ENCODE measurements at places on chromosomes 3 and 15.

DNA sequence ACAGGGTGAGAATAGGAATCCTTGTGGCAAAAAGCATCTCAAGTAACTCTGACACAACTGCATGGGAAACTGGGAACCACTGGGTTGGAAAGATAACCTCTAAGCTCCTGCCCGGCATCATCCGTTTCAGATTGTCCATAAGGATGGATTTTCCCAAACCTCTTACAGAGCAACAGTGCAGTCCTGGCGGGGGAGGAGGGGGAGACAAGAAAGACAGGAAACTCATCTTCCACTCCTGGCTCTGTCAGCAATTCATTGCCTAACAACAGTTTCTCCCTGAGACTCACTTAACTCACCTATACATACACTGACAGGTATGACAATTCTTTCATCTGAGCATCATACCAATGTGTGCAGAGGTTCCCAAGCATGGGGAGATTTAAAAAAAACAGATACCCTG is 279.0 kb downstream of the RPLP1 start:
- no peak for DNase-seq

DNA sequence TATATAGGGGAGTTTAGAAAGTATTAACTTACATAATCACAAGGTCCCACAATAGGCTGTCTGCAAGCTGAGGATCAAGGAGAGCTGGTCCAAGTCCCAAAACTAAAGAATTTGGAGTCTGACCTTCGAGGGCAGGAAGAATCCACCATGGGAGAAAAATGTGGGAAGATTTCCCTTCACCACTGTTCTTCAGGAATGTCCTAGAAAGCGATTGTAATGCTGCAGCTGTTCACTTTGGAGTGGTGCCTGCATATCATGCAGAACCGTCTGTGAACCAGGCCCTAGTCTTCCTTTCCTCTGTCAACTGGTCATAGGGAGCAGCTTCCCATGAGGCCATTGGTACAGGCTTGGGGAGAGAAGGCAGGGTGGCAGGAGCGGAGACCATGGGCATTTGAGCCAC is 497.9 kb upstream of the ARPP21 start:
- no peak for DNase-seq

DNA sequence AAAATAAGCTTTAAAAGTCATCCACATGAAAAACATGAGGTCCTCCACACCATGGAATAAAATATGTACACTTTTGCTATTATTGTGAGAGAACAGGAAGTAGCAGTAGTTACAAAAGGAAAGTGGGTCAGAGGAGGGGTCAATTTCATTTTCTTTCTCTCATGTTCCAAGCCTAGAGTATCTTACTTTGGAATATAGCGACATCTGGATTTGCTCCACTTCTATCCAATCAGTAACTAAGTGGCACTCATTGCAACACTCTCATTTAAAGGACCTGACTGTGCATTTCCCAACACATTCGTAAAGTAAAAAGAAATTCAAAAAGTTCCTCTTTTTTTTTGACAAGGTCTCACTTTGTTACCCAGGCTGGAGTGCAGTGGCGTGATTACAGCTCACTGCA is 637.3 kb downstream of the TUSC7 start:
- DNase-seq: no peak

- DNase-seq: no peak
These were observed 192.2 kb upstream of the GADL1 start for GRCh38 chr3:31086698-31087097.

DNA sequence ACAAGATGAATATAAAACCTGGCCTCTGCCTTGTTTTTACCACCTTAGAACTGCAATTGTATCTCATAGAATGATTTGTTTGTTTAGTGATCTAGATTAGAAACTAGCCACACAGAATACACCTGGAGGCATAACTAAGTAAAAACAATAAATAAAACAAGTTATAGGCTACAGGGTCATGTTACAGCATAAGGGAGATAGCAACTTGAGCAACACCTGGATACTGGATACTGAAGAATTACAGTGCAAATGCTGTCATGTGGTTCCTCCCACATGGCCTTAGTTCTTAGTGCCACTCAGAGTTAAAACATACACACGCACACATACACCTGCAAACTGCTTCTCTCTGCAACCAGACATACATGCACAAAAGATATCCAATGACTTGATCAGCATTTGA is 563.4 kb upstream of the DPPA4 start:
- no peak for DNase-seq

- no peak for DNase-seq
These were observed 99.2 kb downstream of the CEMIP start for GRCh38 chr15:80878242-80878866.

- no peak for DNase-seq
These were observed 10.1 kb downstream of the CEMIP start for GRCh38 chr15:80789296-80789695.

DNA sequence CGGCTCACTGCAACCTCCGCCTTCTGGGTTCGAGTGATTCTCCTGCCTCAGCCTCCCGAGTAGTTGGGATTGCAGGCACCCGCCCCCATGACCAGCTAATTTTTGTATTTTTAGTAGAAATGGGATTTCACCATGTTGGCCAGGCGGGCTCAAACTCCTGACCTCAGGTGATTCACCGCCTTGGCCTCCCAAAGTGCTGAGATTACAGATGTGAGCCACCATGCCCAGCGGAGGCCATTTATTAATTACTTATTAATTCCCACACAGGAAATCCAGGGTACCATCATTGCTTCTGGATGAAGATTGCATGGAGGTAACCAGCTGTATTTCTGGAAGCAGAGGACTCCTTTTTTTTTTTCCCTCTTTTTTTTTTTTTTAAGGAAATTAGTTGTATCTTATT is 37.8 kb downstream of the MAP4 start:
- DNase-seq: no peak

DNA sequence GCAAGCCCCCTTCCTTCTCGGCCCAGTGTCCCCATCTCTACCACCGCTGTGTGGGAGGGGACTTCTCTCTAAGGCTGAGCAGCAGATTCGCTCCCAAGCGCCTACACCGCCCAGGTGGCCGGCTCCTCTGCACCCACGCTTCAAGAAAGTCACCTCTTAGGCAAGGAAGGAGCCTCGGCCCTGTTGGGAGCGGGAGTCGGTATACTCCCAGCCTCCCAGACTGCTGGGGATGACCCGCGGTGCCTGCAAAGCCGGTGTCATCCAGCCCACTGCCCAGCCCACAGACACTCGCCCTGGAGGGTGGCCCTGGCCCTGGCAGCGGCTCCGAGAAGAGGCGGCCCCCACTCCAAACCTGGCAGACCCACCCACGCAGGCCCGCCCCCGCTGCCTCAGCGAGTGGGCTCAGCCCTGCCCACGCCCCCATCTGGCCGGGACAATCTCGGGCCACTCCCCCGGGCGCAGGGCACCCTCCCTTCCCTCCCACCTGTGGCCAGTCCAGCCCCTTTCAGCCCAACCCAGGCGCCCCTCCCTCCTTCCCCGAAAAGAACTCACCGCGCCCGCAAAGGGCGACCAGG is 396 bp downstream of the CHRNB4 start:
- no peak for DNase-seq

DNA sequence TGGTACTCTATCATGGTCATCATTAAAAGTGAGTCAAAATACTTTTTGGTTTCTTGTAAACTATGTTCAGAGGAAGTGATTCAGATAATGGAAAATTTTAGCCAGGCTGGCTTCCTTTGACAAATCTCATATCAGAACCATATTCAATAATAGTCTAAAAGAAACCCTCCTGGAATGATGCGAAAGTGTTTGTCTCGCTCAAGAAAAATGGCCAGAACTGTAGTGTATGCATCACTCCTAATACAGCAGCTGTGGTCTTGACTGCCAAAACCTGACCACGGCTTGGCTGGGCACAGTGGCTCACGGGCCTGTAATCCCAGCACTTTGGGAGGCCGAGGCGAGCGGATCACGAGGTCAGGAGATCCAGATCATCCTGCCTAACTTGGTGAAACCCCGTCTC is 35.6 kb upstream of the KCNMB2 start:
- DNase-seq: no peak

DNA sequence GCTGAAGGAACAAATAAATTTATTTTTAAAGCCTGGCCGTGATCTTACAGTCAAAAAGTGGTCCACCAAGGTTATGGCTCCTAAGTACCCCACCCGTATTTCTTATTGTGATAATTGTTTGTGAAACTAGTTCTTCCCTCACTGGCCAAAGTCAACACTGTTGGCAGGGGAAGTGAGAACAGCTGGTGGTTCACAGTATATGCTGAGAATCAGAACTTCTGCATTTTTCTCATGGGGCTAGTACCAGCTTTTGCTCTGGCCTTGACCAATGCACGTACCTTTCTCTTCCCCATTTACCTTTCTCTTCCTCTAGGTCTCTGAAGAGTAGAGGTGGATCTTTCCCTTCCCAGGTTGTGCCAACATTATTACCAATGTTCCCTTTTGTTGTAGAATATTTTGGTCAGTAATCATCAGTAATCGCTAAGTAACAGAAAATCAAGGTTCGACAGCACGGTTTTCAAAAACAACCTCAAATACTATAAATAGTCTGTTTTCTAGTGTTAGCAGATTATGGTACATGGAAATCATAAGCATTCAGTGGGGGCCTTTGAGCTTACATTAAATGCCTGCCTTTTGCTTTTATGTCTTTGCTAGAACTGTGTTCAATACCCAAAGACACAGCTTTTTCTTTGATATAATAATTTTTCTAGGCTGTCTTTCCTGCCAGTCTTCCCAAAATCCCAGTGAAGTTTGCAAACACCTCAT is 268.0 kb downstream of the LPP start:
- DNase-seq: no peak

DNA sequence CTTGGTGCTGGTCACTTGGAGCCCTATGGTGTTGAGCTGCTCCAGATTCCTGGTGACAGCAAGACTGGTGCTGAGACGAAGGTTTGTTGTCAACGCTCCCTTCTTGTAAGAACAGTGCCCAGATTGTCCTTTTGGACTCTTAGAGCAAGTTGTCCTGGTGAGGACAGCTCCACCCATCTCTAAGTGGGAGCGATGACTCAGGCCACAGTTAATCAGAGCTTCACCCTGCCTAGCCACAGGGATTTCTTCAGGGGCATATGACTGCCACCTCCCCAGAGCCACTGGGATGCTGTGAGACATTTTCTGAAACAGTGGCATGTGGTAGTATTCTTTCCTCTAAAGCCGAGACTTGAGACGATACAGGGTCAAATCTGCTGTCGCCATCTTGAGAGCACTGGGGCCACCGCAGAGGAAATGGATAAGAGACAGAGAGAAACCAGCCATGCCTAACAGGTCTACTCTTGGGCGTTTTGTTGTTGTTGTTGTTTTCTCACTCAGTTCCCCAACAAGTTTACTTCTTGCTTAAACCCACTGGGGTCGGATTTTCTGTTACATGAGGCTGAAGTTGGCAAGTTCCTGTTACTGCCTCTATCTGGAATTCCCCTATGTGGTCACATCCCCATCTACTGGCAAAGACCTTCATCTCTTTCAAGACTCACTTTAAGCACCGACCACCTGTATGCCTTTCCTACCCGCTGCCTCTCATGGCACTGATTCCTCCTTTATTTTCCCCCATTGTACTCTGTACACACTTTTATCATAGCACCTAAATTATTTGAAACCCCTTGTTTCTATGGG is 16.0 kb upstream of the PCOLCE2 start:
- no peak for DNase-seq

DNA sequence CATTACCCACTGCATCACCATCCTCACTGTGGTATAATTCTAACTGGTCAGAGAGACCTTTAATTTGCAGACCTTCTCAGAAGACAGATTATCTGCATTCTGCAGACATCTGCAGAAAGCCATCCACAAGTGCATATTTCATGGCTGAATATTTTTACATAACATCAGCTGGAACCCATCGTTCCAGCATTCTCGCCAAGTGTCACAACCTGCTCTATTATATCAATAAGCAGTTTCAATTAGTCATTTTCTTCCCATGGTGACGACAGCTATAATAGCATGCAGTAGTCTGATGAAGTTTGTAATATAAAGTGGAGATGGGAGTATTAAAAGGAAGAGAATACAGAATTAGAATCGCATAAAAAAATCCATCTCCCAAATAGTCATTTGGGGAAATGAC is 334.7 kb downstream of the FHIT start:
- DNase-seq: no peak

DNA sequence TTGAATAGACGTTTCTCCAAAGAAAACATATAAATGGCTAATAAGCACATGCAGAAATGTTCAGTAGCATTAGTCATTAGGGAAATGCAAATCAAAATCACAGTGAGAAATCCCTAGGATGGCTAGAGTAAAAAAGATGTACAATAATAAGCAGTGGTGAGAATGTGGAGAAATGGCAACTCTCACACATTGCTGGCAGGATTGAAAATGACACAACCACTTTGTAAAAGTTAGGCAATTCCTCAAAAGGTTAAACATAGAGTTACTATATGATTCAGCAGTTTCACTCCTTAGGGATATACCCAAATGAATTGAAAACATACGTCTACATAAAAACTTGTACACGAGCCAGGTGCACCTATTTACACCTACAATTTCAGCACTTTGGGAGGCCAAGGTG is 108.7 kb downstream of the ITPR1 start:
- no peak for DNase-seq

DNA sequence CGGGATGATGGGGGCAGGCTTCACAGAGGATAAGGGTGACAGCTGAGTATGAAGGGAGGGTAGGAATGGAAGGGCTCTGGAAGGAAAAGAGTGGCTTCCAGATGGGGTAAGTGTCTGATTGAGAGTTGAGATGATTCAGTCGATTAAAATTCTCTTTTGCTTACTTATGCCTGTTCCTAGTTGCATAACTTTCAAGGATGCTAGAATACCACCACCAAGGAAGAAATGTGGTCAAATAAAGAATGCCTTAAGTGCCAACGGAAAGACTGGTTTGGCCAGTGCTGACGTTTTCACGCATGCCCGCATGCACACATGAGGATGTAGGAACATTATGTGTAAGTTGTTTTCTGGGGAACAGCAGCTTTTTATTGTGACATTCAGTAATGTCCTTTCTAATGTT is 263.4 kb upstream of the WNT5A start:
- no peak for DNase-seq

GRCh38 chr3:48476426-48477053 is 27.4 kb downstream of the SHISA5 start:
- DNase-seq: no peak

GRCh38 chr15:34335176-34336032 is 2.2 kb downstream of the SLC12A6 start:
- no peak for DNase-seq

DNA sequence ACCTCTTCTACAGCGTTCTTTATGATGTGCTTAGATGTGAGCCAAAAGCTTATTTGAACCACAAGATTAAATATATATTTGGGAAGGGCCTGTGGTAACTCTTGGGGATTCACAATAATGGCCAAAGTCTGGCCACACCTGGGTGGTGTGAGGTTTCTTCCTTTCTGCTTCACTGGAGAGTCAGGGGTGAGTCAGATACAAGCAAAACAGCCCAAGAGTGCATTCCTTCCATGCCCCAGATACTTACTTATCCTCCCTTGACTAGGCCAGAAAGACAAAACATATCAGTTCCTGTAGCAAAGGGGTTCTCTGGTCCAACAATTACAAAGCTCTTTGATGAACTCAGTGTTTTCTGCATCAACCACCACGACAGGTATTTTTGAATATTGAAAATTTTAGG is 941 bp downstream of the ZBED2 start:
- DNase-seq: no peak

- no peak for DNase-seq
These were observed 128.4 kb downstream of the IGF1R start for GRCh38 chr15:98776607-98777281.
